ENCODE measurements at places on chromosomes 3 and 15. TPM values are rescaled to one million over a fixed set of nuclear protein-coding genes. Genes with fewer than 3 reads are reported as not detected.

DNA sequence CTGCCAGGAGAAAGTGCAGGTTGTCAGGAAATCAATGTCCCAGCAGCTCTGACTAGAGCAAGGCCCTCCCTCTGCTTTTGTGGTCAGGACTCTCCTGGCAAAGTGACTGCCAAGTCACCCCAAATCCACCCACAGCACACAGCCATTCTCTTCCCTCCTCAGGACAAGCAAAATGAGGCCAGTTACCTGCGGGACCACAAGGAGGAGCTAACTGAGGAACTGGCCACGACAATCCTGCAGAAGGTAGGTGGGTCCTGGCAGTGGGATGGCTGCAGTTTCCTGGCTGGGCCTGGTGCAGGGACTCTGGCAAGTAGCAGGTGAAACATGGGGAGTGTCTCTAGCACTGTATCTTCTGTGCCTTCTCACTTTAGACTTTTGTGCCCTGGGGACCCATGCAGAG is 142.5 kb upstream of the EIF1B start:
- no peak overlapping the region for H3K4me3 ChIP-seq
- H3K27me3 ChIP-seq, result no peaks in the 10 kb centered on the region
- no peak overlapping the region for H3K27ac ChIP-seq
- H3K4me1 ChIP-seq, result no peaks in the 10 kb centered on the region

The ZKSCAN7 gene
- 18.4 TPM for polyA plus RNA-seq

DNA sequence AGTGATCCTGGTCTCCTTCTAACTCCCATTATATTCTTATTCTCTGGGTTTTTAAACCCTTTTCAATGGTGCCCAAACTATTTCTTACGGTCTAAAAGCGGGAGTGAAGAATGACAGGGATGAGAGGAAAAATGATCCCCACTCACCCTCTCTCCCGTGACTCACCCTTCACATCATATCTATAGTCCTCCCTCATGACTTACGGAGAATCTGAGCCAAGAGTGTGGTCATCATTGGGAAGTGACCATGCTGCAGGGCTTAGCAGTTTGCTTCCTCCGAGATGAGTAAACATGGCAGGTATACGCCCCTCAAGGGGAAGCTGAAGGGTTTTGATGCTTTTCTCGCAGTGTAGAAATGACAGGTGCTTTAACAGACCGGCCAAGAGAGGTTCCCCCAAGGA is 274.0 kb downstream of the RYR3 start:
- H3K27me3 ChIP-seq, result no peaks in the 10 kb centered on the region
- H3K4me1 ChIP-seq, result no peaks in the 10 kb centered on the region
- H3K4me3 ChIP-seq, result no peak overlapping the region
- H3K27ac ChIP-seq, result no peak overlapping the region
- DNase-seq, result no peak

GRCh38 chr3:18389108-18389733 is 35.9 kb downstream of the SATB1 start:
- no peaks in the 10 kb centered on the region for H3K4me1 ChIP-seq
- no peaks in the 10 kb centered on the region for H3K36me3 ChIP-seq
- no peak for DNase-seq
- H3K4me3 ChIP-seq, result no peak overlapping the region
- H3K27ac ChIP-seq, result no peak overlapping the region

- H3K4me1 ChIP-seq, result no peaks in the 10 kb centered on the region
- no peak overlapping the region for H3K4me3 ChIP-seq
- no peak for DNase-seq
- H3K27ac ChIP-seq, result no peak overlapping the region
- H3K27me3 ChIP-seq, result no peaks in the 10 kb centered on the region
These were observed 25.7 kb upstream of the GSK3B start for GRCh38 chr3:120119846-120120510.

DNA sequence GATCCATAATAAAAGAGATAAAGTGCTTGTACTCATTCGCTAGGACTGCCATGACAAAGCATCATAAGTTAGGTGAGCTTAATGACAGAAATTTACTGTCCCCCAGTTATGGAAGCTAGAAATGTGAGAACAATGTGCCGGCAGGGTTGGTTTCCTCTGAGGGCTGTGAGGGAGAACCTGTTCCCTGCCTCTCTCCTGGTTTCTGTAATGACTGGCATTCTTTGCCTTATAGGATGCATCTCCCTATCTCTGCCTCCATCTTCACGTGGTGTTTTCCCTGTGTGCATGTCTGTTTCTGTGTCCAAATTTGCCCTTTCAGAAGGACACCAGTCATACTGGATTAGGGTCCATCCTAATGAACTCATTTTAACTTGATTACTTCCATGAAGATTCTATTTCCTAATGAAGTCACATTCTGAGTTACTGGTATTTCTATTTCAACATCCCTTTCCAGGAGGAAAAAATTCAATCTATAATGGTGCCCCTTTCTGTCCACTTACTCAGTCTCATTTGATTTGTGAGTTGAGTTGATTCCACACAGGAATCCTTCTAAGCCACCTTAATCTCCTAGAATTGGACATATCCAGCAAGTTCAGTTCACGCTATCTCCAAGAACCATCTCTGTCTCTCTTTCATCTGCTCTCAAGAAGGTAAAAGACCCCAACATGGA is 71.2 kb upstream of the LIPC start:
- no peak overlapping the region for H3K4me3 ChIP-seq
- no peaks in the 10 kb centered on the region for H3K36me3 ChIP-seq
- H3K27me3 ChIP-seq, result no peaks in the 10 kb centered on the region

GRCh38 chr15:88802250-88802990 is 816 bp upstream of the ACAN start:
- H3K27me3 ChIP-seq, result peaks cover 100% of the 10 kb centered on the region
- DNase-seq, result no peak
- no peaks in the 10 kb centered on the region for H3K4me1 ChIP-seq
- no peak overlapping the region for H3K4me3 ChIP-seq
- H3K27ac ChIP-seq, result no peak overlapping the region

The NLGN1 gene
- polyA plus RNA-seq, result 5.9 TPM

DNA sequence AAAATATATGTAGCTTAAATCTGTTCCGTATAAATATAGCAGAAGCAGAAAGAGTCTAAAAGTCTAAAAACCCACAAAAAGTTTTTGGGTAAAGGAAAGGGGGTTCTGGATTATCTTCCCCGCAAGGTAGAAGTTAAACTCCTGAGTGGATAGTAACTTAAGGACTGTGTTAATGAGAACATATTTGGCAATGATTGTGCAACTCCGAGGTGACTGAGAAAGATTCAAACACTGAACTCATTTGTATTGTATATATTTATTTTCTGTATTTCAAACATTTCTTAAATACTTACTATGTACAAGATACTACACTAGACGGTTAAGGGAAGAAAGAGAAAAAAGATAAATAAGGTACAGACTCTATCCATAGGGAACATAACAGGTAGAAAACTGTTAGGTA is 72.7 kb upstream of the PPIB start:
- no peak overlapping the region for H3K4me3 ChIP-seq
- H3K36me3 ChIP-seq, result no peaks in the 10 kb centered on the region
- H3K4me1 ChIP-seq, result no peaks in the 10 kb centered on the region
- H3K27me3 ChIP-seq, result no peaks in the 10 kb centered on the region
- H3K27ac ChIP-seq, result no peak overlapping the region

GRCh38 chr15:27165590-27165989 is 194.6 kb downstream of the GABRG3 start:
- no peak for DNase-seq
- no peak overlapping the region for H3K27ac ChIP-seq
- no peaks in the 10 kb centered on the region for H3K4me1 ChIP-seq
- H3K4me3 ChIP-seq, result no peak overlapping the region

DNA sequence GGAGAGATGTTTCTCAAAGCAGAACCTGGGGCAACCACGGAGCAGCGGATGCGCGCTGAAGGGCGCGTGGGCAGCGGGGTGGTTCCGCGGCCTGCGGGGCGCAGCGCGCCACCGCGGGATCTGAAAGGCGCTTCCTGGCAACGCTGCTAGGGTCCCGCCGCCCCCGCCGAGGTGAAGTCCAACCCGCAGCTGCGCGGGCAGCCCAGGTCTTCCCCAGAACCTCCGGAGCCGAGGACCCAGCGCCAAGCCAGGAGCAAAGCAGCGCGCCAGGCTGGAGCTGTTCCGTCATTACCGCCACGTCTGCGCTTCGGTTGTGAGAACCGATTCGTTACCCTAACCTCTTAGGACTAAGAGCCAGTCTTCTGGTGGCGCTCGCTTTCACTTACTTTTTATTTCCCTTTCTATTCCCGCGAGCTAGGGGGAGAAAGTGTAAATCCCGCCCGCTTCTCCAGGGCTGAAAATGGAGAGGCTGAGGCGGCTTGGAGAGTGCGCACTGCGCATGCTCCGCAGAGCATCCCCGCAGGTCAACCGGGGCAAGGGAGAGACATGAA is 3.2 kb upstream of the GABRG3 start:
- H3K27ac ChIP-seq, result no peak overlapping the region
- no peaks in the 10 kb centered on the region for H3K4me1 ChIP-seq
- DNase-seq, result peak; percentile 75
- no peak overlapping the region for H3K4me3 ChIP-seq
- H3K36me3 ChIP-seq, result no peaks in the 10 kb centered on the region

- no peak overlapping the region for H3K4me3 ChIP-seq
- H3K27ac ChIP-seq, result no peak overlapping the region
- DNase-seq, result no peak
- H3K4me1 ChIP-seq, result no peaks in the 10 kb centered on the region
- H3K36me3 ChIP-seq, result peaks cover 97% of the 10 kb centered on the region
- H3K27me3 ChIP-seq, result no peaks in the 10 kb centered on the region
These were observed 17.9 kb downstream of the PARP9 start for GRCh38 chr3:122546151-122546550.

The TM4SF4 gene
- polyA plus RNA-seq, result 0.13 TPM

The ILDR1 gene
- polyA plus RNA-seq, result 5.3 TPM

DNA sequence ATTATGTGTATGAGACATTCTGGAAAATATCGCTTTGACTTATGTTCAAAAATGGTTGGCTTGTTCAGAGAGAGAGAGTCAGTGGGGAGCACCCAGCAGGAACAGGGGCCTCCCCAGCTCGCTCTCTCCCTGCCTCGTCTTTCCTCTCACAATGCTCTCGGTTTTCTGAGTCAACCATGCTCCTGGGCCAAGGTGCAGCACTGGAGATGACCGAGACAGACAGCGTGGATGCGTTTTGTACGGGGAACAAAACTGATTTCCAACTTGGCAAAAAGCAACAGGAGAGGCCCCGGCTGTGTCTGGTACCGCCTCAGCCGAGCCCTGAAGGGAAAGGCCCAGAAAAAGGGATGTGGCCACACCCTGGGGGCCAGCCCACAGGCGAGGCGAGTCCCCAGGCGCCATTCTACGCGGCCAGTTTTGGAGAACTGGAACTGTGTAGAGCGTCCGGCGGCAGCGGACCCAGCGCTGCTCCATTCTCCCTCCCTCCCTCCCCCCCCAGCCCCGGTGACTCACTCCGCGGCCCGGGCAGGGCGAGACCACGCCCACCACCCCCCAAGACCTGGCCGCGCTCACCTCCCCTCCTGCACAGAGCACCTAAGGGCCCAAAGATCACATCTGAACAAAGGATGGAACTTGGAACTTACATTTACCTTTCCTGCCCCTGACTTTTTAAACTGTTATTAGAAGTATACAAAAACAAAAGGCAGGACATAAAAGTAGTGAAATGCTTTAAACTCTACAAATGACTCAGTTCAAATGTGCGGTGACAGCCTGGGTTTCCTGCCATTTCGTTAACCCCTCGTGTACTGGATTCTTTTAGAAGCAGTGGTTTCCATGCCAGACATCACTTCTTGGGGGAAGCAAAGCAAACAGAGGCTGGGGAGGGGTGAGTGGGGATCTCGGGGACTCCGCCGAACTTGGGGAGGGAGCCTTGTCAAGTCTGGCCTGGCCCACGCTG is 12.7 kb downstream of the ATP10A start:
- H3K36me3 ChIP-seq, result no peaks in the 10 kb centered on the region
- DNase-seq, result peak; percentile 61
- H3K27ac ChIP-seq, result peak overlapping the region; percentile 82

The DNAH1 gene
- polyA plus RNA-seq, result 10.2 TPM

The DNAH12 gene
- polyA plus RNA-seq, result 7.4 TPM

DNA sequence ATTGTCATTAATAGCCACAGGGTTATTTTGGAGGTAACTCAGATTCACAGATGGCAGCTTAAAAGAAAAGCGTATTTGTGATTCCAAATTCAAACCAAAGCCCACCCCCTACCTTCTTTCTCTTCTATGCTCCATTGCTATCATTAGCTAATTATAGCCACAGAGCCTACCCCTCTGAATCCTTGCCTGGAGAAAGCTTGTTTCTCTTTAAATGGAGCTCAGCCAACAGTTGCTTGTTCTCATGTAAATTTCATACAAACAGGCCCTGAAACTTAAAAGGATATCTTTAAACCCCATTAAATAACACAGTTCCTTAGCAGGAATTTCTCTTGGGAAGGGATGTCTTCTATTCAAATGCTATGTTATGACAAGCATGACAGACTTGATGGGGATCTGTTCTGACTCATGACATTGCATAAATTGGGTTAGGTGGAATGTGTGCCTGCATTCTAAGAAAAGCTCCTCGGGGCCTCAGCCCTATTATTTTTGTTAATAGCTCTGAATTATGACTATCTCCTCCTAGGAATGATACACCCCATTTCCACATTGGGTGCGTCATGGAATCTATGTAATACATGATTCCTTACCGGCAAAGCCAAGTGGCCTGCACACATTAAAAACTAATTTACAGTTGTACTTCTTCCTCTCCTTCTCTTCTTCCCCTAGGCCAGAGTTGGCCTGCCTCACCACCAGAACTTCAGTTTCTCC is 265.8 kb downstream of the TAFA4 start:
- H3K27ac ChIP-seq, result no peak overlapping the region
- no peaks in the 10 kb centered on the region for H3K27me3 ChIP-seq
- H3K36me3 ChIP-seq, result no peaks in the 10 kb centered on the region
- DNase-seq, result no peak
- H3K4me3 ChIP-seq, result no peak overlapping the region
- no peaks in the 10 kb centered on the region for H3K4me1 ChIP-seq

DNA sequence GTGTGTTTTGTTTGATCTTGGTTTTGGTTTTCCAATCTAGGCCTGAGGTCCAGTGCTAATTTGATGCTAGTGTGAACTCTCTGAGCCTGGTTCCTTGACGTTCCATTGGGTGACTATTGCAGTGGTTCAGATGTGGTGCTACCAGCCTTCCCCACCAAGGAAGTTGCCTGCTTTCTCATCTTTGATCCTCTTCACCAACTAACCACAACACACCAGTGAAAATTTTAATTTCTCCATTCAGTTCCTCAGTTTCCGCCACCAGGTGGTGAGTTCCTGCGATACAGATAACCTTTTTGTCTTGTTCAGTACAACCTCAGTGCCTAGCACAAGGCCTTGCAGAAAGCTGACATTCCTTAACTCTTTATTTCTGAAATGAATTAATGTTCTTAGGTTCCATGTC is 337.4 kb upstream of the TPRG1 start:
- no peak for DNase-seq
- no peak overlapping the region for H3K4me3 ChIP-seq

- peak overlapping the region; percentile 55 for H3K27ac ChIP-seq
- no peaks in the 10 kb centered on the region for H3K4me1 ChIP-seq
- no peaks in the 10 kb centered on the region for H3K36me3 ChIP-seq
These were observed 70.8 kb downstream of the RAB11A start for GRCh38 chr15:65939901-65940617.

GRCh38 chr3:123618076-123618708 is 33.3 kb upstream of the HACD2 start:
- no peak for DNase-seq
- no peak overlapping the region for H3K4me3 ChIP-seq
- no peaks in the 10 kb centered on the region for H3K27me3 ChIP-seq
- H3K36me3 ChIP-seq, result peaks cover 26% of the 10 kb centered on the region
